ENCODE measurements at places on chromosomes 12 and 14.

DNA sequence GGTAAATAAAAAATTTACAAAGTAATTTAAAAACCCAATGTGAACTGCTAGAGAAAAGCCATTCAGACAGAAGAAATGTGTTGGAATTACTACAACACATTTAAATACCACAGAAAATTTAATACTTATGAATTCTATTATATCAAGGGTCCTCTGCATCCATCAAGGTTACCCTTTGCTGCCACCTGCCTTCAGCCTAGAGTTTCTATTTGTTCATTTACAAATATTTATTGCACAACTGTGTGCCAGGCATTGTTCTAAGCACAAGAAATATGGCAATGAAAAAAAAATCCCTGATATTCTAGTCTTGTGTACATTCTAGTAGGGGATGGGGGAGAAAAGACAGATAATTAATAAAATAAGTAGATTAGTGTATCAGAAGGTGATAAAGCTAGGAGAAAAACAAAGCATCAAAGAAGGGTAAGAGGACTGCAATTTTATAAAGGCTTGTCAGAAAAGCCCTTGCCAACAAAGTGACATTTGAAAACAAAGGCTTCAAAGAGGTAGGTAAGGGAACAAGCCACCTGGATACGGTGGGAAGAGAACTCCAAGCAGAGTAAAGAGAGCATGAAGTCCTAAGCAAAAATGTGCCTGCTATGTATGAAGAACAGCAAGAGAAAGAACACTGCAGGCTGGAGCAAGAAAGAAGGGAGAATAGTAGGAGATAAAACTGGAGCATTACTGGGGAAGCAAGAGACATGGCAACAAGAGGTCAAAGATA lies 59.1 kb upstream of the SLC6A13 start:
- DNase-seq, result no peak

GRCh38 chr12:57545809-57546437 lies 1.1 kb downstream of the DCTN2 start:
- no peak for DNase-seq

- DNase-seq, result no peak
These were observed 374.4 kb downstream of the DPF3 start for GRCh38 chr14:72519543-72519942.

DNA sequence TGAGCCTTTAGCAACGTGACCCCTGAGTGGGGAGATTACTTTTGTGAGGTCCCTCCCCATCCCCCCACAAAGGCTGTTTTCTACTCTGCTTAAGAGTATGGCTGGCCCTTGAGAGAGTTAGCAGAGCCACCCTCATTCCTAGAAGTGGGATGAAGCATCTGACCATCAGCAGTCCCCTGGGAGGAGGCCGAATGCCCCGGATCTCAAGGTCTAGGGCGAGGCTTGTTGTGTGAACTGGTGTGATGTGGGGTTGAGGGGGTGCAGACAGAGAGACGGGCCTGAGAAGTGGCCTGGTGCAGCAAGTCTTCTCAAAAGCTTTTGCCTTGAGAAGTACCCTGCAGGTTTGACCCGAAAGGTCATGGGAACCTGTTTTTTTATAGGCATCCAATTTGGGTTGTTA lies 153.0 kb upstream of the FKBP4 start:
- DNase-seq, result no peak

GRCh38 chr12:25364529-25365339 lies 114.0 kb upstream of the KRAS start:
- peak; percentile 30 for DNase-seq

- no peak for DNase-seq
These were observed 841.7 kb downstream of the NRXN3 start for GRCh38 chr14:79011920-79012204.

GRCh38 chr12:129381715-129382114 lies 522.1 kb downstream of the TMEM132D start:
- DNase-seq, result no peak

DNA sequence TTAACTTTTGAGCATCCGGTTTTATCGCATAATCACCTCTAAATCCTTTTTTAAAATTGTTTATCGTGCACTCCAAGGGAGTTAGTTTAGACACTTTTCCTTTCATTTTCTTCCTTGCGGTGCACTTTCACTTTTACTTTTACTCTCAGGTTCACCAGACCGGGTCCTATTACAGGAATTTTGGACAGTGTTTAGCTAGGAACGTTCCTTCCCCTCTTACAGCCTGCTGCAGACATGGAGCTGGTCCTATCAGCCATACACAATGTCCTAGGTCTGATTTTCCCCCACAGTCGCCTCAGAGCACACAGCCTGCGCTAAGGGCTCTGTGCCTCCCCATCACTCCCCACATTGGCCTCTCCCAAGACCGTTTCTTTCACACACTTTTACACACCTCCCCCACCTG lies 103.9 kb downstream of the ALG10 start:
- no peak for DNase-seq

DNA sequence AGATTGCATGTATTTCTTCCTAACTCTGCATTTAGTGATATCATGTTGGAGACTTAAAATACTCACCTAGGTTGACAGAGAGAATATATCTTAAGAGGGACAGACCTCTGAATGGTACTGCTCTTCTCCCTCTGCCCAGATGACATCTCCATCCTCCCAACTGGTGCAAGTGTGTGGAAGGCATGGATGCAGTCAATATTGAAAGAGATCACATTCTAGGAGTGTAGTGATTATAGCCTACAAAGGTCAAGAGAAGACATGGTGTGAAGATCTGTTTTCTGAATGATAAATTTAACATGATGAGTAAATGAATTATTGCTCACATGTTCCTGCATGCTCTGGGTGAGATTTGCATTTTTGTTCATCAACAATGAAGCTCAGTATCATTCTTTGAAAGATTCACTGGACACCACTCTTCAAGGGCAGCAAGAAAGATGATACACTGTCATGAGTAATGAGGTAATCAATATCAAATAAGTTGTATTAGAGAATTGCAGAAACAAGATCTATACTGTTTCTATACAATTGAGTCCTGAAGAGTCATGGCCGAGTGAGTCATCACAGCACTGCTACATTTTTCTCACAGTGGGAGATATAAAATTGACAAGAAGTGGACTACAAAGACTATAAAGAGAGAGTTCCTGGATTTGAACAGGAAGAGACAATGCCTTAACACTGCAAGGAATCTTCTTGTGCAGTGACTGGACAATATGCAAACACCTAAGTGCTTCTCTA lies 183.3 kb upstream of the KRR1 start:
- no peak for DNase-seq

- DNase-seq, result no peak
These were observed 108.5 kb downstream of the SCARB1 start for GRCh38 chr12:124754949-124755800.

GRCh38 chr14:69755296-69755695 lies 11.6 kb upstream of the SRSF5 start:
- DNase-seq, result no peak

- no peak for DNase-seq
These were observed 3.2 kb downstream of the RNASE1 start for GRCh38 chr14:20799456-20799891.

- DNase-seq, result no peak
These were observed 1124.0 kb upstream of the TMEM132C start for GRCh38 chr12:127143020-127143419.

DNA sequence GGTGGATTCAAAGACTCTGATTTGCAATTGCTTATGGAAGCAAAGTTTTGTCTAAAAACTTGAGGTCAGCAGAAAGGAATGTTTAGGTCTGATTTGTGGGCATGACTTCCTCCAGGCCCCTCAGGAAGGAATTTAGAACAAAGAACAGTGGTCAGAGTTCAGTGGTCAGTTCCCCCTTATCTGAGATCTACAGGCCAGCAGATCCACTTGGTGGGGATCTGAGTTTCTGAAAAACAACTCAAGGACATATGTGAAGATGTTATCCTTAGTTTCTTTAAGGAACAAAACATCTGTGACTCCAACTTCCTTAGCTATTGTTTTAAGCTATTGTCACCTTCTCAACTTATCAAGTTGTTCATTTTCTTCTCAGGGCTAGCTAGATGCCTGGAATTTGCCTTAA lies 28.0 kb upstream of the NAA30 start:
- no peak for DNase-seq

DNA sequence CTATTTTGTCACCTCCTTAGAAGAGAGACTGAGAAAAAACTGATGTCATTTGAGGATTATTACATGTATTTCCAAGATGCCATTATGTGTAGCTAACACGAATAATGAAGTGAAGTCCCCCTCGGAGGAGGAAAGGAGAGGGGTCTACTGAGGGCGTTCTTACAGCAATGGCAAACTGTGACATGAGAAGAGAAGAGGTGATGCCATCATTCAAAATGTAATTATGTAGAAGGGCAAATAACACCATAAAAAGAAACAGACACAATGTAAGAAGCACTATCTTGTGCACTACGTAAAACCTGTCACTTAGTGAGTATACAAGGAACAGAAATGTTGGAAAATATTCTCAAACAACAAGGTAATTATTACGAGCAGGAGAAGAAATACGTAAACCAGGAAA lies 126.5 kb downstream of the NELL2 start:
- no peak for DNase-seq

DNA sequence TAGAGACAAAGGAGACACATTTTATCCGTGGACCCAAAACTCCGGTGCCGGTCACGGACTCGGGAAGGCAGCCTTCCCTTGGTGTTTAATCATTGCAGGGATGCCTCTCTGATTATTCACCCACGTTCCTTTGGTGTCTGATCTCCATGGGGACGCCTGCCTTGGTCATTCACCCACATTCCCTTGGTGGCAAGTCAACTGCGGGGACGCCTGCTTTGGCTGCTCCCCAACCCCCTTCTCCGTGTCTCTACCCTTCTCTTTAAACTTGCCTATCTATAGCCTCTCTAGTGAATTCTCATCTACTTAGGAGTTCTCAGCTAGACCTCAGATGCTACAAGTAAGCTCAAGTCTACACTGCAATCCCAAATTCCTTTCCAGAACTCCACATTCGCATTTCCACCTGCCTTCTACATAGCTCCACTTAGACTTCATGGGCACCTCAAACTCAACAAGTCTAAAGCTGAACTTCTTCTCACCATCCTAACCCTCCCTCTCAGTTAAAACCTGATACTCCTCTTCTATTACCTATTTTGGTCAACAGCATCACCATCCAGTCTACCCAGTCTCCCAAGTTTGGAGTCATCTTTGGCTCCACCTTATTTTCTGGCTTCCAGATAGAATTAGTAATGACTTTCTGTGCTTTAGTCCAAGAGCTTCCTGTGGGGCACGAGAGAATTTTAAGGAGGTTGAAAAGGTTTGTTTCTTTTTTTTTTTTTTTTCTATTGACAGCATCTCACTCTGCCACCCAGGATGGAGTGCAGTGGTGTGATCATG lies 14.4 kb downstream of the SPTLC2 start:
- DNase-seq, result no peak

GRCh38 chr12:29759950-29760349 lies 23.8 kb downstream of the TMTC1 start:
- DNase-seq, result no peak
